Activated CD8-positive, alpha-beta T cell treated with anti-CD3 and anti-CD28 coated beads, Interleukin-2, amount 10 ng/mL, durations not matched to agents 7 days and 5 days (primary cell): ENCODE measurements at places on chromosomes 4 and X. TPM values are rescaled to one million over a fixed set of nuclear protein-coding genes. Genes with fewer than 3 reads are reported as not detected.

CT83 gene
- not detected for total RNA-seq

KANTR gene
- total RNA-seq = 11.6 TPM

HSFX2 gene
- not detected for total RNA-seq

PPP4R3C gene
- total RNA-seq = not detected

FAM156A gene
- 19.3 TPM for total RNA-seq

TLL1 gene
- not detected for total RNA-seq

CT45A2 gene
- not detected for total RNA-seq

DMD gene
- not detected for total RNA-seq

POU3F4 gene
- not detected for total RNA-seq

CCDC110 gene
- total RNA-seq = not detected

SLC9B1 gene
- 0.83 TPM for total RNA-seq

HTR2C gene
- total RNA-seq = not detected

SH3RF1 gene
- total RNA-seq = 0.08 TPM

PCDH10 gene
- total RNA-seq = not detected

ZFYVE28 gene
- 6.1 TPM for total RNA-seq
